Right atrium auricular region (tissue), 2 donors: ENCODE measurements at places on chromosomes 2 and 18. TPM values are rescaled to one million over a fixed set of nuclear protein-coding genes. Genes with fewer than 3 reads are reported as not detected.

ANKRD30BL gene
- not detected for total RNA-seq

EFHD1 gene
- 11.5 TPM for total RNA-seq

TMEM247 gene
- not detected for total RNA-seq

CTNNA2 gene
- not detected for total RNA-seq

SPAG16 gene
- total RNA-seq: 18.3 TPM

NOSTRIN gene
- 34.3 TPM for total RNA-seq

GRHL1 gene
- 3.2 TPM for total RNA-seq

DNA sequence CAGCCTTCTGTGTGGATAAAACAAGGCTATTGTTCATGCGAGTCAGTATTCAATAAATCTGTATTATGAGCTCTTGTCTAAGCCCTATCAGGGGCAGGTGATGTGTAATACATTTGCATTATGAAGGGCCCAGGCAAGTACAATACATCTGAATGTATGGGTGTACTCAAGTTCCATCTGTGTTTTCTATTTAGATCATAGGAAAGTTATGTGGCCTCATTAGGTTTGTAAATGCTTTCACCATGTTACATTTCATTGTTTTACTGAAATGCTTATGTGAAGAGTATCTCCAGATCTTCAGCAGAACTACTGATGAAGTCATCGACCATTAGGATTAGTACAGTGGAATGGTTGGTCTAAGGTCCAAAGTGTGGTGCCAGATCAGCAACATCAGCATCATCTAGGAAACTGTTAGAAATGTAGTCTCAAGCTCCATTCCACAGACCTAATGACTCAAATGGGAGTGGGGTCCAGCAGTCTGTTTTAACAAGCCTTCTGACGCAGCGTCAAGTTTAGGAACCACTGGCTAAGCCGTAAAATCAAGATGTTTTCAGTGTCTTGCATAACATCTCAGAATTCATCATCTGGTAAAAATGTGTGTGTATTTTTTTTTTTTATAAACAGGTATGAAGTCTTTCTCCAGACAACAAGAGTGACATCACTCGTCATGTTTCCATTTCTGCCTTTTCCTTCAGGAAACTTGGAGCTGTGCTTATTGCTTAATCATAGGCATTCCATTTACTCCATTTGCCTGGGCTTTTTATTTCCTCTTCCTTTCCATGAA is 80.5 kb downstream of the LYPD6 start:
- DNase-seq: no peak

- no peak for DNase-seq
Observed at GRCh38 chr18:27226556-27227075, 41.5 kb upstream of the CHST9 start.

GRCh38 chr2:206940546-206940945 is 1.2 kb downstream of the CPO start:
- DNase-seq: no peak

DNA sequence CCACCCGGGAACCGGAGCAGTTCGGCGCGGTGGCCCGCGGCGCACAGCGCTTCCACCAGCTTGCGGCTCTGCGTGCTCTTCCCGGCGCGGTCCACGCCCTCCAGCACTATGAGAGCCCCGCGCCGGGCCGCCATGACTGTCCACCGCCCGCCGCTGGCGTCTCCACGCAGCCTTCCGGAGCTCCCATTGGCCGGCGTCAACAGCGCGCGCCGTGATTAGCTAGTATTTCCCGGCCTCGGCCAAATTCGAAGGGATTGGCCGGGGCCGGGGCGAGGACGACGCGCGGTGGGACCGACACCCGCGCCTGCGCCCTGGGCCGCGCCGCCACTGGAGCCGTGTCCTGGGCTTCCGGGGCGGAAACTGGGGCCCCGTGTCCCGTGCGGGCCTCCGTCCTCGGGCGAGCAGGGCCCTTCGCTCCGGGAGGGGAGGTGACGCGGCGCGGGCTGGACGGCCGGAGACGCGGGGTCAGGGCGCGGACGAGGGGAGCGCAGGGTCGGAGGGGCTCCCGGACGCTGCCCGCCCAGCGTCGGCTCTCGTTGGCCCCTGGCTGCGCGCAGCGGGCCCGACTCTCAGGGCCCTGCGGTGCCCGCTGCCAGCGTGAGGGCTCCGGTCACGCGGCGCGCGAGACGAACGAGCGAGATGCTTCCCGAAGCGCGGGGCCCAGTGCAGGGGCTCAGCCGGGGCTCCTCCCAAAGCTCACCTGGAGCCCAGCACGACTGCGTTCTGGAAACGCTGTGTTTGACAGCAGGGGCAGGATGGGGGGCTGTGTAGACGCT is at the start of gene DTYMK:
Gene DTYMK (minus strand): TSS at position 166 of the 776 bp plus-strand sequence. CDS start 32 bp downstream, at position 134.
- peak; percentile 96 for DNase-seq

GRCh38 chr2:9574331-9574730 is 18.7 kb upstream of the ADAM17 start:
- DNase-seq: no peak

DNA sequence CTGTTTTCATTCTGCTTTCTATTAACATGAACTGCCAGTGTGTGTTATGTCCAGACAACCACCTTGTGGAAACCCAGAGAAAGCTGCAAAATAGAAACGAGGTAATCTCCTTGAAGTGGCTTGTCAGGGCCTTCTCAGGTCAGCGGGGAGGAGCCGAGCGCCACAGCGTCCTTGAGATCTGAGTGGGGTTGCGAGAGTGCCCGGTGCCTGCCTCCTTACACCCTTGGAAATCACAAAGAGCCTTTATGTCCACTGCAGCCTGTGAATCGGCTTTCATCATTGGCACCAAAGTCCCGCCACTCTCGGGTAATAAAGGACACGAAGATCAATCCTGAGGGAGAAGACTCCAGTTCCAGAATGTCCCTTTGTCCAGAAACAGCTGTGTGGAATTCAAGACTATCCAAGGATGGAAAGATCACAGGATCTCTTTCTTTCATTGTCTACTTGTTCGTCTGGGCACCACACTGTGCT is 135.2 kb downstream of the HRH4 start:
- DNase-seq: no peak

DNA sequence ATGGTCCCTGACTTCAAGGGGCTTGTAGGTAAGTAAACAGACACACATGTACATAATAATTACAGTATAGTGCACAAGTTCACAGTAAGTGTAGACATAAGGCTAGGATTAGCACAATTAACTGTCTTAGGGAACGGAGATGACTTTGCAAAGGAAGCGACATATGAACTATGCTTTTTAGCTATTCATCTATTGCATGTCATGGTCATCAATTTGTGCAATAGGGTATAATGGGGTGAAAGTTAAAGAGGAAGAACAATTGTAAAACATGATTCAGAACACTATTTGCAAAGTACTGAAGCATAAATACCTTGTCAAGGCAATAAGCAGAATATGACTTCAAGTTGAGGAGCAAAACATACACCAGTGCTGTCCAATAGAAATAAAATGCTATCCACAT is 112.3 kb upstream of the SLC8A1 start:
- no peak for DNase-seq

GRCh38 chr2:182456784-182457183 is 29.9 kb upstream of the PDE1A start:
- DNase-seq: no peak

GRCh38 chr2:171230176-171230575 is 69.5 kb upstream of the TLK1 start:
- DNase-seq: no peak

- DNase-seq: no peak
Observed at GRCh38 chr2:238695538-238695937, 152.3 kb upstream of the TWIST2 start.

DNA sequence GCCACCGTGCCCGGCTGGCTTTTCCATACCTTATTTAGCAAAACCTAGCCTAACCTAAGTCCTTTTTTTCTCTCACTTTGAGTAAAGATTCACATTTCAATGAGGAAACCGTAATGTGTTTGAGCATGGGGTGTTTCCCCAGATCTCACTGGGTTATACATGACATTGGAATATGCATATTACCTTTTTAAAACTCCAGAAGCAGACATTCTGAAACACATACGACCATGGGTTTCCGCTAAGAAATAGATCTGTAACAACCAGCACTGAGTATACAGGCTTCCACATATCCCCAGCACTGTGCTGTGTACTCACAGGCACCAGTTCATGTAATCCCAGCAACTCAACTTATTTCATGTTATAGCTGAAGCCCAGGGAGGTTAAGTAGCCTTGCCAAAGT is 41.0 kb upstream of the FOSL2 start:
- DNase-seq: no peak

DNA sequence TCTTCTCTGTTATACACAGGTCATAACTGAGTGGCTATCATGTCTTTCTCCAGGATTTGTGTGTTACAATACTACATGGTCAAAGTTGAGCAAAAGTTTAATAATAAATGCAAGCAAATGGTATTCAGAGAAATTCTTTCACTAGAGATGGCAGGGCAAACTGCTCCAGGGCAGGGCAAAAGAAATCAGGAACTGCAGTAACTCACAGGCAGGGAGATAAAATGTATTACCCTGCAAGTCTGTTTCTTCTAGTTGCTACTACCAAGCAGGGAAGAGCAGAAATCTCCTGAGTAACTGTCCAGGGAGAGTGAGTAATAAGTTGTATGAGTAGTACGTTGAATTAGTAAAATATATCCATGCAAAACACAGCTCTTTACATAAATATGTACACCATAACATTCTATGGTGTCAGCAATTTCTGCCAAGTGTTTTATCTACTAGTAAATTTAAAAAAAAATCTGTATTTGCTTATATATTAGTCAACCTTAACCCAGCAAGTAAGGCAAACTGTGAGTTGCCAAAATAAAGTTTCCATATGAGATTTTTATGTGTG is 404.1 kb downstream of the ZEB2 start:
- DNase-seq: no peak

DNA sequence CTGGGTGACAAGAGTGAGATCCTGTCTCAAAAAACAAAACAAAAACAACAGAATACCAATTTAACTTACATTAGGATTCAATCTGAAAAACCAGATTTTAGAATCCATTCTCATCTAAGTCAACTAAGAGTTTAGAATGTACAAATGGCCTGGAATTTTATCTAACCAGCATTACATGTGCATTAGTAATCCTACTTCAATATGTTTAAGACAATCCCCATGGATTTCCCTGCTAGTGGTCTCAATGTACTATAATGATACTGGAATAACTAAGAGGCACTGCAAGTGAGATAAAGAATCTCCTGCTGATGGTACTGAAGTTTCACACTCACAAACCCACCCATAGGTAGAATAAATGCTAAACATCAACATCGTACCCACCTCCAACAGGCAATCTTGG is 53.9 kb upstream of the DNER start:
- no peak for DNase-seq

DNA sequence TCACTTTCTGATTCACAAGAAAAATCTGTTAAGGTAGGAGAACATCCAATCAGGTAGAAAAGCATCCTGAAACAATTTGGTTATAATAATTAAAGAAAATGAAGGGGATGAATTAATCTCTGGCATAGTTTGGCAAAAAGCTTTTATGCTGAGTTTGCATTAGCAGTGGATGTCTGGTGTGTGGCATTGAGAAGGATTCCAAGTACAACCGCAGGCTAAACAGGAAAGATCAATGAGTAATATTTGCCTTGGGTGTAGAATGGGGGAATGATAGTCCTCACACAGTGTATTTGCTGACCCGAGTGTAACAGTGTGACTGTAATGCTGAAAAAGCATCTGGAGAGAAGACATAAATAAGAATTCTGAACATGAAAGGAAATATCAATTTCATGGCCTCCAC is 68.3 kb upstream of the SESTD1 start:
- no peak for DNase-seq

DNA sequence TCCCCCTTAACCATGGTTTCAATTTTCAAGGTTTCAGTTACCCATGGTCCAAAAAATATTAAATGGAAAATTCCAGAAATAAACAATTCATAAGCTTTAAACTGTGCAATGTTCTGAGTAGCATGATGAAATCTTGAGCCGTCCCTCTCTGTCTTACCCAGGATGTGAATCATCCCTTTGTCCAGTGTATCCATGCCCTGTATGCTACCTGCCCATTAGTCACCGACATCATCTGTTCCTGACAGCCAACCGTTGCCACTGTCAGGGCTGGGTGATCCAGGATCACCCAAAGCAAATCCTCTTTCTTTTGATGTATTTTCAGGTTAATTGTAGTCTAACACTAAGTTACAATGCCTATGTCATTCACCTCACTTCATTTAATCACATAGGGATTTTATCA is 15.7 kb upstream of the OLA1 start:
- no peak for DNase-seq

GRCh38 chr18:24362757-24363156 is 34.9 kb downstream of the OSBPL1A start:
- DNase-seq: no peak

DNA sequence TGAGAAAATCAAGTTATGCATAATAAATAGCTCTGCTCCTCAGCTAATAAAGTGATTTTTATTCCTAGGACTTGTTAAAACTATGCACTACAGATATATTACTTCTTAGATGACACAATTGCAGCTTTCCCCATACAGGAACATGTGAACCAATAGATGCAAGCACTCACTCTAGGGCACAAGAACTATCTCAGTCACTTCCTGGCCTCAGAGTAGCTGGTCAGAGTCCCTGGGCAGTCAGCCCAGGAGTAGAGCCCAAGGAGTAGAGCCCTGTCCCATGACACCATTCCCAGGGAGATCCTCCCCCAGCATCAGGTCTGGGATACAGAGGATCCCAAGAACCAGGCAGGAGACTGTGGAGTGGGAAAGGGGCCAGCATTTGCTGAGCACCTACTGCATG is 2.7 kb downstream of the TNS1 start:
- DNase-seq: no peak

GRCh38 chr2:98241592-98241991 is 104.7 kb upstream of the CNGA3 start:
- DNase-seq: no peak

- DNase-seq: no peak
Observed at GRCh38 chr2:45888167-45888566, 236.7 kb downstream of the PRKCE start.

- no peak for DNase-seq
Observed at GRCh38 chr2:102630458-102630857, 11.1 kb downstream of the SLC9A2 start.

DNA sequence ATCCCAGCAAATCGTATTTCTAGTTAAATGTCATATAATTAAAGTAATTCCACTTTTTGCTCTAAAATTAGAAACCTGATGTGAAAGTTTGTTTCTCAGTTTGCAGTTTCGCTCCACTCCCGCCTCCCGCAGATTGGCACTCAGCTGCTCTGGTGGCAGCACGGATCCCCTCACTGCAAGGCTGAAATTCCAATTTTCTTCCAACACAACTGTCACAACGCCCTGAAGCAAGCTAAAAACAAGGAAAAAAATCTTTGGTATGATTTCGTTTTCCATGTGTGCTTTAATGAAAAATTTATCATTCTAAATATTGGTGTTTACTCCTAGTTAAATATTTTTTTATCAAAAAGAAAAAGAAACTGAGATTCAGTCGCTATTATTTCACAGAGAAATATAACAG is 38.5 kb downstream of the FTCDNL1 start:
- DNase-seq: no peak

GRCh38 chr2:71348302-71348701 is 16.7 kb downstream of the ZNF638 start:
- DNase-seq: no peak

GRCh38 chr18:44802508-44802907 is 121.8 kb downstream of the SETBP1 start:
- DNase-seq: no peak
